ENCODE measurements at places on chromosomes 11 and 22. TPM values are rescaled to one million over a fixed set of nuclear protein-coding genes. Genes with fewer than 3 reads are reported as not detected.

GRCh38 chr11:32786811-32787210, 7.7 kb downstream of the CCDC73 start:
- DNase-seq: no peak
- H3K27ac ChIP-seq: no peak overlapping the region
- no peaks in the 10 kb centered on the region for H3K36me3 ChIP-seq
- peaks cover 2% of the 10 kb centered on the region for H3K27me3 ChIP-seq
- H3K4me1 ChIP-seq: no peaks in the 10 kb centered on the region
- H3K4me3 ChIP-seq: no peak overlapping the region

DNA sequence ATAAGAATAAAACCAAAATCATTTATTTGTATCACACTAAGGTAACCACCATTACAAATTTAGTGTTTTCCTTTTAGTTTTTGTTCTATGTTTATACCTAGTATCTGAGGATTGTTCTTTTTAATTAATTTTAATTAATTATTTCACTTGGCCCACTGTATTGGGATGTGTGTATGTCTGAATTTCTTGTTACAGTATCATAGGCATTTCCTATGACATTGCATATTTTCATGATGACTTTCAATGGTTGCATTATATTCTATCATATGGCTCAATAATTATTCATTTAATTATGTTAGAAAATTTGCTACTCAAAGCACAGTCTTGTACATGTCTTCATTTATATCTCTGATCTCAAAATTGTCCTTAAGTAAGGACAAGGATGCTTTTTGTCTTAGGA, 41.0 kb downstream of the C11orf71 start:
- H3K36me3 ChIP-seq: no peaks in the 10 kb centered on the region
- peak; percentile 60 for DNase-seq
- no peaks in the 10 kb centered on the region for H3K27me3 ChIP-seq
- H3K4me3 ChIP-seq: no peak overlapping the region
- peaks cover 7% of the 10 kb centered on the region for H3K4me1 ChIP-seq

- H3K27me3 ChIP-seq: peaks cover 8% of the 10 kb centered on the region
- no peaks in the 10 kb centered on the region for H3K36me3 ChIP-seq
- H3K4me3 ChIP-seq: no peak overlapping the region
- peaks cover 7% of the 10 kb centered on the region for H3K4me1 ChIP-seq
- no peak overlapping the region for H3K27ac ChIP-seq
Observed at GRCh38 chr22:27241430-27242321, 559.9 kb downstream of the MN1 start.

GRCh38 chr11:30210357-30210756, 20.5 kb upstream of the FSHB start:
- no peak overlapping the region for H3K27ac ChIP-seq
- no peaks in the 10 kb centered on the region for H3K36me3 ChIP-seq
- no peak overlapping the region for H3K4me3 ChIP-seq
- H3K27me3 ChIP-seq: no peaks in the 10 kb centered on the region
- no peak for DNase-seq

DNA sequence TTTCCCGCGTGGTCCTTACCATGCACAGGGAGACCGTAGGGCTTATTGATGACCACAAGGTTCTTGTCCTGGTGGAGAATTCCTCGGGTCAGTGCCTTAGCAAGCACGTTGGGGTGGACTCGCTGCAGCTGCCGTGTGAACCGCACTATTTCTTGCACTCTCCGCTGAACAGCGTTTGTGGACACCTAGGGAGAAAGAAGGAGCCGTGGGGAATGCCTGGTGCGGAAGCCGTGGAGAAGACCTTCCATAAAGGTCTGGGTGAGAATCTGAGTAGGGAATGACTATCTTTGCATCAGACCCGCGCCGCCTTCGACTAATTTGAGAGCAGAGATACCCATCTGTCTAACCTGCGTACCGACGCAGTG, 597 bp downstream of the RPUSD4 start:
- H3K27ac ChIP-seq: peak overlapping the region; percentile 65
- H3K4me3 ChIP-seq: peak overlapping the region; percentile 72
- H3K36me3 ChIP-seq: peaks cover 8% of the 10 kb centered on the region
- no peaks in the 10 kb centered on the region for H3K27me3 ChIP-seq
- no peak for DNase-seq

Gene KCNK4
- not detected for total RNA-seq
